ENCODE measurements at places on chromosomes 7 and 10. TPM values are rescaled to one million over a fixed set of nuclear protein-coding genes. Genes with fewer than 3 reads are reported as not detected.

DNA sequence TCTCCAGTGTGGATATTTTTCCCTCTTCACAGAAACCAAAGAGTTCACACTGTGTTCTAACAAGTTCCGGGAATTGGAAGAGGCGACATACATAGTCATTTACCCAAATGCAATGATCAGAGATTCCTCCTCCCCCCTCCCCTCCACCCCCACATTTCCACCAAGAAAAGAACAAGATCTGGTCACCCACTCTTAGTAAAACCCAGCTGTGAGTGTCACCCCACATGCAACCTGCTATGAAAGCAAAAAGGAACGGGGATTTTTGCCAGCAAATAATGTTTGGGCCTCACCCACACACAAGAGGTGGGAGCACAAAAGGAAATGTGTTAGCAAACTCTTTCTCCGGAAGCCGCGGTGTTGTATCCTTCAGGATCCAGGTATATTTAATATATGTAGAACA, 745.0 kb upstream of the AUTS2 start:
- DNase-seq, result no peak

Gene GSTO2
- total RNA-seq, result 0.91 TPM

- DNase-seq, result no peak
These were observed 103.9 kb downstream of the CDK6 start for GRCh38 chr7:92732316-92733036.

DNA sequence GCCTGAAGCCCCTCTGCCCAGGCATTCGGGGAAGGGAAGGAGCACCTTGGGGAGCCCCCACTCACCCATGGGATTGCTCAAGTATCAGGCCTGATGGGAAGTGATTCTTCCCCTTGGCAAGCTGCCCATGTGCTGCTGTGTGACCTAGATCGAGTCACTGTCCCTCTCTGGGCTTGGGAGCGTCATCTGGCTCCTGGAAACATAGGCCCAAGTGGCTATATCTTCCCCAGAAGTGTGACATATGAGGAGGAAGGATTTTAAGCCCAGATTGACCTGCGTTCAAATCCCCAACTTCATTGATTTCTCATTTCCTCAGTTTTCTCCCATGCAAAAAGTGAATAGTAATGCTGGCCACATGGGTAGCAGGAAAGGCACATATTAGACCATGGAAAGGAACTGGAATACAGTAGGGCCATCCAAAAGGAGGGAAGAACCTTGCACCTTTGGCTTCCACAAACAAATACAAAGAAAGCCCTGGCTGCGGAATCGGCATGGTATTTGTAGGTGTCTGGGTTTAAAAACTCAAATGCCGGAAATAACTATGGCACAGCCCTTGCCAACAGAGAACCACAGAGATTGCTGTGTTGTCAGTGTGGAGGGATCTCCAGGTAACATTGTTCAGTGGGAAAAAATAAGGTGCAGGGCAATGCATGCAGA, 169.5 kb upstream of the ZMIZ1 start:
- no peak for DNase-seq

- DNase-seq, result no peak
These were observed 248.5 kb downstream of the AGMO start for GRCh38 chr7:15313361-15313760.

Gene C10orf95
- 0.51 TPM for total RNA-seq
